Fibroblast of gingiva (primary cell): ENCODE measurements at places on chromosomes 7 and 10.
A peak's percentile ranks its signal among the peaks of the same experiment; 100 is the strongest.

DNA sequence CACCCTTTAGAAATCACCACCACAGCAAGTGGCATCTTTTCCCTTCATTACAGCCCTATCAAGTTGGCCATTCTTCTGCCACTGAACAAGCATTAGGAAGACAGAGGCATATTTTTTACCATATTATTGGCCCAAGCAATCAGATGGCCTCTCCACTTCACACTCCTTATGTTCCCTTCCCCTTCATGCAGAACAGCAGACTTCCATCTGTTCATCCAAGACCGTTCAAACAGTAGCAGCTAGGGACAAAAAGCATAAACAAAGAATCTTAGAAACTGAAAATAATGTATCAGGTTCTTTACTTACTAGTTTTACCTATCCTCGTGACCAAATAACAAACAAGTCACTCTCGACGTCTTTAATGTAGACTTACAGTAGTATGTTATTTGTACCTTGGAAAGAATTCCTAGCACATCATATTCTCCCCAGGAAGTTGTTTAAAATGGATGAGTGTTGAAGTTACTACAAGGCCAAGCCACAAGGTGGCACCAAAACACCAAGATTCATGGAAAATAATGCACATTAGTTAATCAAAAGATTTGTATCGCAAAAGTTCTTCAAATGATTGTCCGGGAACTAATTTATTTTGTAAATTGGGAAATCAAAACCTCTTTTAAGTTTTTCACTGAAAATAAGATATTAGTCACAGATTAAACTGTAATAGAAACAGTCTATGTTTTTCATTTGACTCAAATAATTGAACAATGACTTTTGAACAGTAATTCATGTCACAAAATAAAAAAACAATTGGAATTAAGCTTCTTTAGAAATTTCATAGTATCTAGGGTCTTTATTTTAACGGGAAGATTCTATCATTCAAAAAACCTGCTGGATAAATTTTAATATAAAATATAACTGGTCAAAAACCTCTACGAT lies 112.1 kb downstream of the VPS41 start:
- peak; percentile 47 for DNase-seq

GRCh38 chr10:50325449-50326171 lies 74.3 kb upstream of the ASAH2 start:
- peak; percentile 92 for DNase-seq

GRCh38 chr10:13973742-13974141 lies 357.0 kb downstream of the FRMD4A start:
- DNase-seq, result no peak

DNA sequence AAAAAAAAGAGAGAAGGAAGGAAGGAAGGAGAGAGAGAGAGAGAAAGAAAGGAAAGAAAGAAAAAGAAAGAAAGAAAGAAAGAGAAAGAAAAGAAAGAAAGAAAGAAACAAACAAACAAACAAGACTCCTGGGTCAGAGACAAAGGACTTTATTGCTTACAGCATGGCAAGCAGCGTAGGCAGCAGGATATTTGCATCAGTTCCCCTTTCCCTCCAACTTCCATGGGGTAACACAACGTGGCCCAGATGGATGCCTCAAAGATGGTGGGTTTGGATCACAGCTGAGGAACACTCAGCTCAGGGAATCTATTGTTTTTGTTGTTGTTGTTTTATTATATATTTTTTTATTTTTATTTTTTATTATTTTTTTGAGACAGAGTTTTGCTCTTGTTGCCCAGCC lies 128.5 kb upstream of the VKORC1L1 start:
- no peak for DNase-seq

DNA sequence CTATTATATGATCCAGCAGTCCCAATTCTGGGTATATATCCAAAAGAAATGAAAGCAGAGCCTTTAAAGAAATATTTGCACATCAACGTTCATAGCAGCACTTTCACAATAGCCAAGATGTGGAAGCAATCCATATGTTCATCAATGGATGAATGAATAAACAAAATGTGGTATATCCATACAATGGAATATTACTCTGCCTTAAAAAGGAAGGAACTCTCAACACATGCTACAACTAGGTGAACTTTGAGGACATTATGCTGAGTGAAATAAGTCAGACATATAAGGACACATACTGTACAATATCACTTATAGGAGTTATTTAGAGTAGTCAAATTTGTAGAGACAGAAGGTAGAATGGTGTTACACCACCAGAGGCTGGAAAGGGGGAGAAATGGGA lies 28.0 kb upstream of the ADRB1 start:
- DNase-seq, result no peak

- no peak for DNase-seq
Measured at GRCh38 chr10:1089017-1089689, 33.0 kb downstream of the WDR37 start.

DNA sequence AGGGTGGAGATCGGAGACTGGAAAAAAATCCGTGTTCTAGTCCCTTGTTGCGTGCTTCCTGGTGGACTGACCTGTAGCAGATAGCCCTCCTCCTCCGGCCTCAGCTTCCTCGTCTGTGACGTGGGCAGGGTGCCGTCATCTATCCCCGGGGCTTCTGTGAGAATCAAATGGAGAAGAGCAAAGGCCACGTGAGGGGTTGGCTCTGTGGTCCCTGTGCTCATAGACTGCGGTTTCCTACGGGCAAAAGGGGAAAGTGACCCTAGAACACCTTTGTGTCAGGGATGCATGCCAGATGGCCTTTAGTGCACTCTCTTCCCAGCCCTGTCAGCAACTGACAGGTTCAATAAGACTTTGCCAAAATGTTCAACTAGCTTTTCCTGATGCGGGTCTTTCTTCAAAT lies 33.7 kb downstream of the GRK5 start:
- DNase-seq, result no peak

- DNase-seq, result no peak
Measured at GRCh38 chr7:44341401-44341800, 16.0 kb upstream of the CAMK2B start.

DNA sequence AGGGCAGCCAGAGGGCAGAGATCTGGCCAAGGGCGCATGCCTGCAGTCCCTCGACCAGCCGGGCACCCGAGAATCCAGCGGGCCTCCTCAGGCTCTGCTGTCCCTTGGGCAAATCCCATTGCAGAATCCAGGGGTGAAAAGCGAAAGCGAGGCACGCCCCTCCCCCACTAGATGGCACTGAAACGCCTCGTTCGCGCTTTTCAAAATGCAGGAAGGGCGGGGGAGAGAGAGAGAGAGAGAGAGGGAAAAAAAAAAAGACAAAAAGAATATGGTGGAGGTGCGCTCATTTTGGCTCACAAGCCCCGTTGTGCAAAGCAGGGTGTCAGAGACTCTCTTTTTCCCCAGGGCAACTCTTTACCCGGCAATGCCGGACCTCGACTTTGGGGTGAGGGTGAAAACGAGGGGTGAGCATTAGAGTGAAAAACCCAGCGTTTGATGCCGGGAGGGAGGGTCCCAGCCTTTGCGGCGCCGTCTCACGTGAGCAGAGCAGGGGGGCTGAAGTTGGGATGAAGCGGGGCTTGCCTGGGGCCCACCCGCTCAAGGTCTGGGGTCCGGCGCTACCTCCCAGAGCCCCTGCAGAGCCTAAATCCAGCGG lies 2.5 kb upstream of the TMEM178B start:
- peak; percentile 3 for DNase-seq

DNA sequence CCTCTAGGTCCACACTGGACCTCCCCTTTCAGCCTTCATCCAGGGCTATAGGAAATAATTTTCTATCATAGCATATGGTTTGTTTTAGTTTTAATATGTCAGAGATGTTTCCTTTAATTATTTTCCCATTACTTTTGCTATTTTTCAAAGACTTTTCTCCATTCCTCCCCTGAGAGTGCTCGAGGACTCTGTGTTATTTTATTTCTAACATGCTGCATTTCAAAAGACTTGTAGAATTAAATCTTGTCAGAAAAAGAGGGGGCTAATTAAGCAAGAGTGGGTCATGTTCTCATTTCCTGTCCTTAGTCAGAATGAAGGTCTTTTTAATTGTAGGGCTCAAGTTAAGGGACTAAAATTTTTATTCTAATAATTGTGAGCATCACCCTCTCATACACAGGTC lies 71.6 kb upstream of the CTTNBP2 start:
- DNase-seq, result no peak

DNA sequence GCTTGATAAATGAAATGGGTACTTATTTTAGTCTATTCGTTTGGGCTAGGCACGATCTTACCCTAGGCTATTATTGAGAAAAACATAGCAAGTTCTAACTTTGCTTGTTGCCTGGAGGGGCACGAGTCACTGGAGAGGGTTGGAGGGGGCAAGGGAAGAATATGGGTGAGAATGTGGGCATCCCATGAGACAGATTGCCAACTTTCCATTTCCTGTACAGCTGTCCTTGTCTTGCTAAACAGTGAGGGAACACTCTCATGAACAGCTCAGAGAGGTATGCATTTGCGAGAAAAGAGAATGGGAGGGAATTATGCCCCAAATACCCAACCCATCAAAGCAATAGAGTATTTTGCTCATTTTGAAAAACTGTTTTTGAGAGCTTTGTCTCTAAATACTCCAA lies 9.2 kb downstream of the CDHR3 start:
- DNase-seq, result no peak
